Naive thymus-derived CD4-positive, alpha-beta T cell (primary cell): ENCODE measurements at places on chromosomes 6 and 20. TPM values are rescaled to one million over a fixed set of nuclear protein-coding genes. Genes with fewer than 3 reads are reported as not detected.

The FNDC1 gene
- not detected in 2 replicates for total RNA-seq

The GJA10 gene
- total RNA-seq = 0.15 TPM in 1 of 2 replicates, not detected in the other

The OR2H2 gene
- not detected for total RNA-seq

The ASCC3 gene
- total RNA-seq = 72.0 and 73.8 TPM in 2 replicates

The TAF4 gene
- total RNA-seq = 23.2 and 23.7 TPM in 2 replicates

The LCA5 gene
- 0.24 TPM for total RNA-seq

The BCKDHB gene
- 13.8 TPM for total RNA-seq

The AK9 gene
- total RNA-seq = 11.5 TPM

The MICAL1 gene
- 113 TPM for total RNA-seq

The PI16 gene
- total RNA-seq = 4.6 TPM

The SYCP2L gene
- 0.40 TPM for total RNA-seq

The NTSR1 gene
- total RNA-seq = 0.11 TPM

The ENPP1 gene
- 0.29 TPM for total RNA-seq

GRCh38 chr6:57108691-57109090 is 18.7 kb downstream of the ZNF451 start:
- DNase-seq = no peak

DNA sequence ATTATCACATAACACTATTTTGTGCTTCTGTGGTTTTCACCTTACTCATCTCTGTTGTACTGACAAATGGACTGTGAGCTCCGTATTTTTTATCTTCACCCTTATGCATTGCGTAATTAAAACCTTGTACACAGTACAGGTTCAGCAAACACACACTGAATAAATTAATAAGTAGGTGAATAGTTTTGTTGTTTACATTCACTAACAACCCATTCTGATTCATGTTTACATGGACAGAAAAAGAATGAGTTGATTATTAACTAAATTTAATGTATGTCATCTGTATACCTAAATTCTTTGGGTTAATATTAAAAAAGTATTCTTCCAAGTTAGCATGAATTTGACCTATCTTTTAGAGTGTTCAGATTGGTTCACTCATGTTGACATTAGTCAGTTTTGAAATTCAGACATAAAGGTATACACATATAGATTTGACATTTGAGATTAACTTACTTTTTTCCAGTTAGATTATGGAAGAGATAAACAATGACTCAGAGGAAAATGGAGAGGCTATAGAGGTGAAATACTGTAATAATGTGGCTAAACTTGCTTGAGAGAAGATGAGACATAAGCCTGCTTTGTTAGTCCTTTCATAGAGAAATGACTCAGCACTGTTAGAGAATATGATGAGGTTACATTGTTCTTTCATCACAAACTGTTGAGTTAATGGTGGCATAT is 541.7 kb upstream of the FLRT3 start:
- DNase-seq = no peak

- DNase-seq = no peak
Measured at GRCh38 chr6:79115553-79116182, 37.6 kb upstream of the PHIP start.

GRCh38 chr6:111468329-111469012 is 14.5 kb downstream of the REV3L start:
- DNase-seq = no peak

- no peak for DNase-seq
Measured at GRCh38 chr6:12064131-12064530, 52.0 kb downstream of the HIVEP1 start.

DNA sequence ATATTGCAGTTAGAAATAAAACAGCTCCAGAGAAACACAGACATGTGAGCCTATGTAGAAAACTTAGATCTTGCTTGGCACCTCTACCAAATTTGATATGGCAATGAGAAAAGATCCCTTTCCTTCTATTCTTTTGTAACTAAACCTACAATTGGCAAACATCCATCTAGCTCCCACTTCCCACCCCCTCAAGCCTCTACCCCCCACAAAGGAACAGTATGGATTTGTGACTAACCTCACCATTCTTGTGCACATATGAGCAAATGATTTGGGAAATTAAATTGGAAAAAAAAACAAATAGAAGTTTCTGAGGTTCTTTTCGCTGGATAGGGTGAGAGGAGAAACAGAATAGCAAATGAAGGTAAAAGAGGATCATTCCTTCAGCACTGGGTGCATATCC is 85.8 kb upstream of the TIAM2 start:
- DNase-seq = no peak

- no peak for DNase-seq
Measured at GRCh38 chr6:33927112-33927511, 123.3 kb upstream of the MLN start.

DNA sequence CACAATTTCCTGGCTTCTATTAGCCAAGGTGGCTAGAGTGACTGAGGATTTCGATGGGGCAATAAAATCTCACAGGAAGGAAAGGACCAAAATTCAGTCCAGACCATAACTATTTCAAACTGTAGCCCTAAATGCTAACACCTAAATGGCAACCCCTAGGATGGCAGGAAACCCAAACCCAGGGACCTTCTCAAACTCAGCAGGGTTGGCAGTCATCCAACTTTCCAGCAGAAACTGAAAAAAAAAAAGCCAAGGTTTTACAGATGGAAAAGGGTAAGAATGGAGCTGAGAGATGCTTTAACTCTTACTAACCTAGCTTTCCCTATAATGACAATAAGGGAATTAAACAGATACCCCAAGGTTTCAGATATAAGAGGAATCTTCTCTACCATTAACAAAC is 10.5 kb downstream of the IBTK start:
- no peak for DNase-seq

GRCh38 chr6:142838821-142839685 is 105.9 kb downstream of the HIVEP2 start:
- no peak for DNase-seq

GRCh38 chr6:126388104-126388598 is 48.2 kb downstream of the CENPW start:
- DNase-seq = no peak

GRCh38 chr6:1611572-1612298 is 2.0 kb downstream of the FOXC1 start:
- no peak for DNase-seq

DNA sequence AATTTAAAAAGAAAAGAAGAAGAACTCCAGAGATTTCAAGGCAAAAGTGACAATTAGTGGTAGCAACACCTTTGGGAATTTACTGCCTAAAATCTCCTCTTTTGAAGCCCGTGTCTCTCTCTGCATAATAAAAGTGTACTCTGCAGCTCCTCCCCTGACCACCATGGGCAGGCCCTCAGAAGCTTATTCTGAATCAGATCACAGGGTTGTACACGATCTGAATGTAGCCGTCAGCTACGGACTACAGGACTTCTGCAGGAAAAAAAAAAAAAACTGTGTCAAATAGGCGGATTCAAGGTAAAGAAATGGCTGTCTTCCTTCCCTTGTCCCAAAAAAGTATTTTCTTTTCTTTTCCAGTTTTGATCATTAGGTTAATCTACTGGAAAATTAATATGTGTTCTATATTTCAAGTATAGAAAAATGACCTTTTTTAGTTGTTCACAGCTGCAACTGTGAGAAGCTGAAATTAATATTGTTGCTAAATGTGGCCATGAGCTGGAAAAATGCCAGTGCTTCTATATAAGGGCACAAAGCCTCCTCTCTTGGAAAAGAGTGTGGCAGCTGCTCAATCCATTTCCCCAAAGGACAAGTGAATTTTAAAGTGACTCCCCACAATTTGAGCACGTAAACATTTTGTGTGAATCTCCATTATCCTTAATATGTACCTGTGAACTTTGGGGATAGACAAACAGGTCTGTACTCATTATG is 397.4 kb downstream of the C6orf118 start:
- DNase-seq = no peak

DNA sequence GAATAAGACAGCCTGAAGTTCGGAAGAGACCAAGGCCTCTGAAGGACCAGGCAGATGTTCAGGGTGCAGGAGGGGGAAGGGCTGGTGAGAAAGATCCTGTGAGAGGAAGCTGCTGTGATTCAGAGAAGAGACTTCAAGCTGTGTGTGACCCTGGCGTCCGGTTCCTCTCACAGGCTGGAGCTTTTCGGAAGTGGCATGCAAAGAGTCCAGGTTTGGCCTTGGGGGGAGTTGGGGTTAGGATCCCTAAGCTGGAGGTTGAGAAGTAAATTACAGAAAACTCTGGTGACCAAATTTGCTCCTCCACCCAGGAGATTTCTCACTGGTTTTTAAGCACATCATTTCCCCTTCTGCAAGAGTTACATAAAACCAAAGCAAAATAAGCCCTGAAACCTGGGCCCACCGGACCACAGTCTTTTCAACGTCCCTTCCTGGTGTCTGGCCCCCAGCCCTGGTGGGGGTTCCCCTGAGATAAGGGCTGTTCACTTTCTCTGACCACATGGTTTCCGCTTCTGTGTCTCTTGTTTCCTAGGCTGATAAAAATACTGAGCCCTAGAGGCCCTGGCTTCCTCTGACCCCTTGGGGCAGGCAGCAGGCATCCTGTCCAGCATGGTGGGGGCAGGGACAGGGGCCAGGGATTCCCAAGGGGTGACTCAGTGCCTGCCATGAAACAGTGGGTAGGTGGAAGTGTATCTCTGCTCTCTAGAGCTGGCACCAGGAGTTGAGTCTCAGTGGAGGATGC is 12.0 kb upstream of the LTA start:
- no peak for DNase-seq

DNA sequence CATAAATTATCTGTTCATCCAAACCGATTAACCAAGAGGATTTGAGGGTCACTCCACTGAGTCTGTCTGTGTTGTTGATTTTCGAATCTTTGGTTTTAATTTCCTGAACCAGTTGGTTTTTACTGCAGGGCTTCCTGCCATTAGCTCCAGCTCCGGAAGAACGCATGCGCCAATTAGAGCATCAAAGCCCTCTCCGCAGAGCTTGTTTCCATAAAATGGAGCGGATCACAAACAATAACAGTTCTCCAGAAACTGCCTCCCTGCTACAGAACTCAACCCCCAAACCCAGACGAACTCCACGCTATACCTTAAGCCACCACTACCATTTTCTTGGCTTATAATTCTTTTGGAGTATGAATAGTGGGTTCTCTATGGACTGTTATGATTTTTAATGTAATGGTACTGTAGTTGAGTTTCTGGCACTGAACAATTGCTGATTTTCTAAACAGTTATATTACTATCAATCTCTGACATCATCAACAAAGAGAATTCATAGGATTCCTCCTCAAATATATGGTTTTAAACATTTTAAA is 13.8 kb downstream of the TFAP2A start:
- no peak for DNase-seq

- DNase-seq = no peak
Measured at GRCh38 chr6:31621320-31621939, 915 bp downstream of the PRRC2A start.

DNA sequence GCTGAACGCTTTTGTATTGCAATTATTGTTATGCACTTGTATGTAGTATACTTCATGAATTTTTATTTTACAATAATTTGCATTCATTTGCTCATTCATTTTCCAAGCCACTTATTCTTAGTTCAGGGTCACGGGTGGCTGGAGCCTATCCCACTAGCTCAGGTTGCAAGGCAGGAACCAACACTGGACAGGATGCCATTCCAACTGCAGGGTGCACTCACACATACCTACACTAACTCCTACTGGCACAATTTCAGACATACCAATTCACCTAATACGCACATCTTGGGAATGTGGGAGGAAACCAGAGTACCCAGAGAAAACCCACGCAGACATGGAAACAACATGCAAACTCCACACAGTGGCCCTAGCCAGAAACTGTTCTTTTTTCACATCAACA is 61.8 kb downstream of the LMBRD1 start:
- DNase-seq = no peak

DNA sequence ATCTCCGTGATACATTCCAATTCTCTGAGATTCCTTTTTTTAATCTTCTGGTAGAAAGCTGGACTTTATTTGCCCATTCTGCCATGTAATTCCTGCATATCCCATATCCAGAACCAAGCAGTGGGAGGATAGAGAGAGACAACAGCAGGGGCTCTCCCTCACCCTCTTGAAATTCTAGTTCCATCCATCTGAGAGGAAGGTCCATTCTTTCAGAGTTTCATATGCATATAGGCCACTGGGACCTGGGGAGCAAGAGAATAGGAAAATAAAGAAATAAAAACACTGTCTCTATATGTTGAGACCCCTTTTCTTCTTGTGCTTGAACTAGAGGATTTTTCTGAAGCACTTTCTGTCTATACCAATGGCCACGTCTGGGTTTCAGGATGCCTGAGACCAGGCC is 147.9 kb upstream of the STMND1 start:
- DNase-seq = no peak

DNA sequence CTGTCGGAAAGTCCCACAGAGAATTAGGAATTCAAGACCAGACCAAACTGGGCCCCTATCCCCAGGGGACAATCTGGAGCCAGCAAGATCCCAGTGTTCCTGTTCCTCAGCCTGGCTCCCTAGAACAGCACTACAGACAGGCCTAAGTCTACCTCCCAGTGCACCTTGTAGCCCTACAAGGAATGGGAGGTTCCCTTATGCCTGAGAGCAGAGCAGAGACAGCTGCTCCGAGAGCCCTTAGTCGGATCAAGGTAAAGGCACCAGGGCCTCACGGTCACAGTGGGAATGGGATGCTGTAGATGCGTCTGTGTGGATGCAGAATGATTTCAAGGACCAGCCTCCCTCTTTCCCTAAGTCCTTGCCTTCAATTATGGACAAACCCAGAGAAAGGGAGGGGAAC is 204.5 kb upstream of the STXBP5 start:
- DNase-seq = no peak

DNA sequence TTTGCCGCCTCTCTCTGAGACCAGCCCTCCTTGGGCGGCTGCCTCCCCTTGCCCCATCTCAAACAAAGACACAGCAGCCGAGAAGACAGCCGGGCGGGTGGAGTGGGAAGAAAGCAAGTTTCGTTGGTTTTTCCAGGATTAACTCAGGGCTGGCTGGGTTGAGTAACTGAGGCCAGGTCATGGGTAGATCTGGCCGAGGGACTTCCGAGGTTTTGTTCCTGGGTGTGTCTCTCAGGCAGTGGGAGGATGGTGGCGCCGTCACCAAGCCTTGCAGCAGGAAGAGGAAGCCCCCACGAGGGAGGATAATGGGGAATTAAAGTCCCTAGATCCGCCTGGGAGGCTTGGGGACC is 167.2 kb downstream of the TTLL2 start:
- no peak for DNase-seq

- no peak for DNase-seq
Measured at GRCh38 chr6:163176097-163176496, 238.4 kb upstream of the QKI start.

- no peak for DNase-seq
Measured at GRCh38 chr20:6055981-6056569, 2.2 kb upstream of the LRRN4 start.

DNA sequence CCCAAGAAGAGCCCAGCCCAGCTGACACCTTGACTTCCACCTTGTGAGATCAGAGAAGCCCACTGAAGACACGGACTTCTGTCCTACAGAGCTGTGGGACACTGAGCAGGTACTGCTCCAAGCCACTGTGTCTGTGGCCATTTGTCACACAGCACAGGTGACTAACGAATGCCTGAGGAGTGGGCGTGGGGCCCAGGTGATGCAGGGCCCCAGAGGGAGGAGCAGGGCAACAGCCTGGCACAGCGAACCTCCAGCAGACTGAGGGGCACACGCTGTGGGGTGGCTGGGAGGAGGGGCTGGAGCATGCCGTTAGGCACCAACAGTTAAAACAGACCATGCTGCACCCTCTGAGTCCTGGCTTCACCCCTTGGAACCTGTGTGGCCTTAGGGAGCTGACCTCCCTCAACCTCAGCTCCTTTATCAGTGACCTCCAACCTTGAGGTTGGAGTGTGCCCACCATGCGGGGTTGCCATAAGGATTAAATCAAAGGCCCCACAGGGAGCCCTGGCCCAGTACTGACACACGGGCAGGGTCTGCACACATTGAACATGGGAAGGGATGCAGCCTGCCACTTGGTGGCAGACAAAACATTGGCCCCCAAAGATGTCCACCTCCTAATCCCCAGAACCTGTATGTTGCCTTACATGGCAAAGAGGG is 119.9 kb upstream of the CST7 start:
- DNase-seq = no peak

- DNase-seq = no peak
Measured at GRCh38 chr6:143592335-143592734, 80.8 kb upstream of the FUCA2 start.
